ENCODE measurements at places on chromosomes 1 and 21. TPM values are rescaled to one million over a fixed set of nuclear protein-coding genes. Genes with fewer than 3 reads are reported as not detected.
A peak's percentile ranks its signal among the peaks of the same experiment; 100 is the strongest.

- no peaks in the 10 kb centered on the region for H3K36me3 ChIP-seq
- no peaks in the 10 kb centered on the region for H3K27me3 ChIP-seq
- H3K4me3 ChIP-seq: no peak overlapping the region
- no peak overlapping the region for H3K27ac ChIP-seq
These were observed 25.0 kb upstream of the AGBL4 start for GRCh38 chr1:50048791-50049190.

DNA sequence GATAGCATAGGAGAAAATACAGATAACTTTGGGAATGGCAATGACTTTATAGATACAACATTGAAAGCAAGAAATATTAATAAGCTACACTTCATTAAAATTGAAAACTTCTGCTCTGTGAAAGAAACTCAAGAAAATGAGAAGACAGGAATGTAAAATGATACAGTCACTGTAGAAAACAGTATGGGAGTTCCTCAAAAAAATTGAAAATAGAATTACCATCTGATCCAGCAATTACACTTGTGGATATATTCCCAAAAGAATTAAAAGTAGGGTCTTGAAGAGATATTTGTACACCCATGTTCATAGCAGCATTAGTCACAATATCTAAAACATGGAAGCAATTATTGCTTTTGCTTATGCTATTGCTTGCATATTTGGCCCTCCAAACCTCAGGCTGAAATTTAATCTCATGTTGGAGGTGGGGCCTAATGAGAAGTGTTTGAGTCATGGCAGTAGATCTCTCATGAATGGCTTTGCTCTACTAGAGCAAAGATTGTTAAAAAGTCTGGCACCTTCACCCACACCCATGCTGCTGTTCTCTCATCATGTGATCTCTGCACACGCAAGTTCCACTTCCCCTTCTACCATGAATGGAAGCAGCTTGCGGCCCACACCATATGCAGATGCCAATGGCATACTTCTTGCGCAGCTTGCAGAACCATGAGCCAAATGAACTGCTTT lies 15.3 kb upstream of the AHCYL1 start:
- H3K4me1 ChIP-seq: no peaks in the 10 kb centered on the region
- no peak overlapping the region for H3K4me3 ChIP-seq
- DNase-seq: no peak
- H3K27me3 ChIP-seq: no peaks in the 10 kb centered on the region
- H3K36me3 ChIP-seq: no peaks in the 10 kb centered on the region

DNA sequence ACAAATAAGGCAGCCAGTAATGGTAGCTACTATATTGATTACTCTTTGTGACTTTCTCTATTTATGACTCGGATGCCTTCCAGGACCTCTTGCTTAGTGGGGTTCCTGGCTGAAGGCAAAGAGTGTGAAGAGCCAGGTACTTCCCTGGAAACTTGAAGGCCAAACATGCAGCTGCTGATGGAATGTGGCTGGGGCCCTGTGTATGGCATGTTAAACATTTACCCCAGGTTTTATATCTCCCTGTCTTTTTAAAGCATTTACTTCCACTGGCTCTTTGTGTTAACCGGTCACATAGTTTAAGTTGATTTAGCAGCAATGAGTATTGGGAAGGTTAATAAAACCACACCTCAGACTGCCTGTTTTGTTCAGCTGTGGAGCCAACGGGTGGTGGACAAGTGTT lies 45.7 kb upstream of the PAXBP1 start:
- no peaks in the 10 kb centered on the region for H3K4me1 ChIP-seq
- no peak for DNase-seq
- no peak overlapping the region for H3K27ac ChIP-seq
- no peaks in the 10 kb centered on the region for H3K36me3 ChIP-seq
- no peaks in the 10 kb centered on the region for H3K27me3 ChIP-seq
- H3K4me3 ChIP-seq: no peak overlapping the region

- no peak for DNase-seq
- H3K36me3 ChIP-seq: peaks cover 31% of the 10 kb centered on the region
- H3K4me3 ChIP-seq: no peak overlapping the region
- H3K27ac ChIP-seq: no peak overlapping the region
These were observed 16.4 kb downstream of the SPRTN start for GRCh38 chr1:231354330-231355020.

GRCh38 chr1:160637821-160638539 lies 8.9 kb downstream of the SLAMF1 start:
- no peak overlapping the region for H3K4me3 ChIP-seq
- H3K27ac ChIP-seq: no peak overlapping the region
- H3K36me3 ChIP-seq: no peaks in the 10 kb centered on the region
- H3K4me1 ChIP-seq: no peaks in the 10 kb centered on the region
- H3K27me3 ChIP-seq: no peaks in the 10 kb centered on the region

GRCh38 chr21:35368326-35368725 lies 319.2 kb upstream of the RUNX1 start:
- H3K27ac ChIP-seq: no peak overlapping the region
- no peak overlapping the region for H3K4me3 ChIP-seq
- peaks cover 2% of the 10 kb centered on the region for H3K4me1 ChIP-seq
- no peaks in the 10 kb centered on the region for H3K27me3 ChIP-seq
- no peaks in the 10 kb centered on the region for H3K36me3 ChIP-seq
- no peak for DNase-seq

DNA sequence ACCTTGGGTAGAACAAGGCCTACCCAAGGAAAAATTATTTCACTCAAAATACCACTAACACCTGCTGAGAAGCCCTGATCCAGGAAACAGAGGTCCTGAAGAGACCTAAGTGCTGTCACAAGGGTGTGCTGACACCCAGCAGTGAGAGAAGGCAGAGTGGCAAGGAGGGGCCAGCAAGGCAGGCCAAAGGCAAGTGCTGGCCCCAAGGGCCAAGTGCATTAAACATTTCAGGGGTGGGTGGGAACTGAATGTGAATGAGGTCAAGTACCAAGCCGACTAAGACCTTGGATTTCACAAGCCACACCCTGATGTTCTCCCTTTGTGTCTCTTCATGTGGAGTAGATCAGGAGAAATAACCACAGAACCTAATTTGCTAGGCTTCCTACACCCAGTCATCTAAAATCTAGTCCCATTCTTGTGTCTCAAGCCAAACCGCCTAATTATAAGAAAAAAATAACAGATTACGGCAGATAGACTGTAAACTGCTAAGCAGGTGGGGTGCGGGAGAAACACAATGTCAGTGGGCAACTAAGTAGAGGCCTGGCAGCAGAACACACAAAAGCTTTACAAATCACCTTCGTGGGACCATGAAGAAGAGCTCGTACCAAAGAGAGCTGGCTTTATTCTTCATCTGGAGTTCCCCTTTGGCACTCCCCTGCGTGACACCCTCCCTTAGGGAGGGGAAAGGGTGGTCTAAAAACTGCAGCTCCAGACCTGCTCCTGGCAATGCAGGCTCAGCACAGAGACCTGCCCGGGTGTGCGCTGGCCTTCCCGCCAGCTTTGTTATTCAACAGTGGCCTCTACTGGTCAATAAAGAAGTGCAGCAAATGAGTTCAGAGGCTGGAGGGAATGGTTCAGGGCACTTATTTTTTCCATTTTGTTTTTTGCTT lies 8.7 kb downstream of the UBE2G2 start:
- H3K4me3 ChIP-seq: no peak overlapping the region
- H3K4me1 ChIP-seq: peaks cover 53% of the 10 kb centered on the region
- peak; percentile 82 for DNase-seq
- peak overlapping the region; percentile 25 for H3K27ac ChIP-seq
- H3K36me3 ChIP-seq: peaks cover 23% of the 10 kb centered on the region
- no peaks in the 10 kb centered on the region for H3K27me3 ChIP-seq

DNA sequence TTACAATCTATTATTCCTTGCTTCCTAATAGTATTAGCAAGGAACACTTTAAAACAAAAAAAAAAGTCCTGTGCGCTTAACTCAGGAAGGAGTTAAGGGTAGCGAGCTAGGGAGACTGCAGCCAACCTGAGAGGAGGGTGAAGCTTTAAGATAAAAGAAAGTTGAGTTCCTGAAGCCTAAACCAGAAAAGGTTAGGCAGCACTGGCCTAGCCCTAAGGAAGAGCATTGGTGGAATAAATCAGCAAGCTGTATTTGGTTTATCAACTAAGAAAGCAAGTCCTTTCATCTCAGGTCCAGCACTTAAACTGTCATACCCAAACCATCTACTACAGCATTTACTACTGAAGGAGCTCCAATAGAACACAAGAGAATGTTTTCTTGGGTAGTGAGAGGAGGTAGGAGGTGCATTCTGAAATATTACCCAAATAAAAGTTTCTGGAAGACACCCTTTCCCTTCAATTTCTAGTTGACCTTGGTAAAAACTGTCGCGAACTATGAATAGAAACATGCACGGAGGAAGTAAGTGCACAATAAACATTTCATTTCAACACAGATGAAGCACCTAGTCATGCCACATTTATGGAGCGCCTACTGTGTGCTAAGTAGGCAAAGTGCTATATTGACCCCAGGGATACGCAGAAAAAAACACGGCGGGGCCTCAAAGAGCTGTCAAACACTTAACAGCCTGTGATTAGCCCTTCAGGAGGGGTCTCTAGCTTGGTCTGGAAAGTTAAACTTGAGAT lies 1.3 kb downstream of the GLRX2 start:
- H3K27me3 ChIP-seq: no peaks in the 10 kb centered on the region
- peaks cover 21% of the 10 kb centered on the region for H3K4me1 ChIP-seq
- DNase-seq: no peak
- H3K27ac ChIP-seq: no peak overlapping the region
- H3K36me3 ChIP-seq: peaks cover 18% of the 10 kb centered on the region

DNA sequence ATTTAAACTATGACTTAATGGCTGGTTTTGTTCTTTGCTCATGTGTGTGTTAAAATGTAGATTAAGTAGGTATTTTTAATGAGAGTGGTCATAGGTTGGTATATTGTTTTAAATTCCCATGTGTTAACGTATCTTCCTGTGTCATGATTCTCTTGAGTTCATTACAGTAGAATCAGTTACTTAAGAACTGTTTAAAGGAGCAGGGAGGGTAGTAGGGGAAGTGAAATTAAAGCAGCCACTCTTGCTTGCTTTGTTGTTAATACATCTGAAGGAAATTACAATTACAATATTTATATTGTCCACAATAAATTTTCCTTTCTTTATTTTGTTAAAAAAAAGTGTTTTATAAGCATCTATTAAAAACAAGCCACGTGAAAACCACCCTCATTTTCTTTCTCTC lies 119.2 kb upstream of the KIAA1614 start:
- peak overlapping the region; percentile 0 for H3K4me3 ChIP-seq
- no peaks in the 10 kb centered on the region for H3K27me3 ChIP-seq
- peaks cover 37% of the 10 kb centered on the region for H3K4me1 ChIP-seq
- DNase-seq: peak; percentile 65
- no peaks in the 10 kb centered on the region for H3K36me3 ChIP-seq

DNA sequence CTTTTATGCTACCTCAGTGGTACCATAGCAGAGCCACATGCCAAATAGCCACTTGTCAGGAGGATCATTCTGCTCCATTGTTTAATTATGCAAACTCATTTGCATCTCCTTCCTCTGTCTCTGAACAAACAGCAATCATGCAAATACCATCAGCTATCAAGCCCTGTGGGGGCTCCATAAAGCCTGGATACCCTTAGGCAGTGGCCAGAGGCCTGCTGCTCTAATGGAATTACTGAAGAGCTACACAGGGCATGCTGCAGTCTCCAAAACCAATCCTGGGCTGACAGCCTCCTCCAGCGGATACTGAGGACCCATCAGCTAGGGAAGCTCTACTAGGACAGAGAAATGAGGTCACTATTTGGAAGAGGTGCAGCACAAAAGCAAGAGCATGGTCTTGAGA lies 376.3 kb downstream of the KCNH1 start:
- H3K36me3 ChIP-seq: no peaks in the 10 kb centered on the region
- no peak overlapping the region for H3K4me3 ChIP-seq
- H3K27me3 ChIP-seq: no peaks in the 10 kb centered on the region
- DNase-seq: no peak
- no peaks in the 10 kb centered on the region for H3K4me1 ChIP-seq
- no peak overlapping the region for H3K27ac ChIP-seq

DNA sequence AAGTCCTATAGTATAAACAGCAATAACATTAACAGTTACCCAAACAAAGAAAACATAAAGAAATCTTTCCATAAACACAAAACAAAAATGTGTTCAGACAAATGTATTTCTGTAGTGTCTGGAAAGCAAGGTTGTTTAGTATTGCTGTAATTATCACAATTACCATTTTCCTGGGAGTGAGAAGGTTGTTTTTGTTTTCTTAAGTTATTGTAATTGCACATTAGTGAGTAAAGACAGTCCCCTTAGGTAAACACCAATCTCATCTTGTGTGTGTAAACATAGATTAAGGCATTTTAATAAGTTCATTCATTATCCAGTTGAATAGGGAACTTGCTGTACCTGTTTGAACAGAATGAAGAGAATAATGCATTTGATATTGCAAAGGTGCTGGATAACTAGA lies 356.9 kb upstream of the ADGRL4 start:
- DNase-seq: no peak
- H3K27ac ChIP-seq: no peak overlapping the region
- no peaks in the 10 kb centered on the region for H3K4me1 ChIP-seq
- no peaks in the 10 kb centered on the region for H3K27me3 ChIP-seq
- H3K36me3 ChIP-seq: no peaks in the 10 kb centered on the region
- no peak overlapping the region for H3K4me3 ChIP-seq

- no peaks in the 10 kb centered on the region for H3K36me3 ChIP-seq
- 0 out of 2 replicates have a peak, but pooled peaks cover 3% of the 10 kb centered on the region for H3K4me1 ChIP-seq
- no peak overlapping the region for H3K27ac ChIP-seq
These were observed 122.8 kb downstream of the SYF2 start for GRCh38 chr1:25109531-25109951.

GRCh38 chr1:116852910-116853309 lies 56.8 kb upstream of the PTGFRN start:
- H3K4me3 ChIP-seq: no peak overlapping the region
- no peaks in the 10 kb centered on the region for H3K27me3 ChIP-seq
- no peaks in the 10 kb centered on the region for H3K36me3 ChIP-seq
- no peak for DNase-seq
- no peaks in the 10 kb centered on the region for H3K4me1 ChIP-seq

GRCh38 chr1:228165372-228166169 lies at the start of gene IBA57:
TSS of gene IBA57 (plus strand) at chr1:228165804. CDS start at chr1:228165817, 13 bp downstream.
- peak within 1 kb of the TSS; percentile 82 for H3K27ac ChIP-seq
- peaks cover 17% of the 10 kb centered on the region for H3K4me1 ChIP-seq
- H3K36me3 ChIP-seq: no peaks in the 10 kb centered on the region
- peak; percentile 99 for DNase-seq
- H3K4me3 ChIP-seq: peak within 1 kb of the TSS; percentile 78
- H3K27me3 ChIP-seq: no peaks in the 10 kb centered on the region

GRCh38 chr1:15680131-15680530 lies 4.0 kb upstream of the PLEKHM2 start:
- H3K36me3 ChIP-seq: no peaks in the 10 kb centered on the region
- H3K4me1 ChIP-seq: peaks cover 30% of the 10 kb centered on the region
- no peak overlapping the region for H3K4me3 ChIP-seq
- H3K27ac ChIP-seq: no peak overlapping the region
- DNase-seq: no peak

The RIPK4 gene
- total RNA-seq: not detected

The BTG3 gene
- total RNA-seq: 13.7 TPM

The GPR52 gene
- total RNA-seq: 2.5 TPM

The TMEM200B gene
- not detected for total RNA-seq

The BCL2L15 gene
- total RNA-seq: 0.48 TPM

The CAPZB gene
- 72.9 TPM for total RNA-seq

The HDAC1 gene
- total RNA-seq: 201 TPM

The NUP210L gene
- not detected for total RNA-seq

The CD244 gene
- not detected for total RNA-seq

The TAS1R3 gene
- 82.6 TPM for total RNA-seq

The MFSD2A gene
- total RNA-seq: 11.6 TPM

The LCE3D gene
- not detected for total RNA-seq

Data from Karpas-422 (cell line).